ENCODE measurements at places on chromosomes 1 and 21. TPM values are rescaled to one million over a fixed set of nuclear protein-coding genes. Genes with fewer than 3 reads are reported as not detected.

- H3K4me3 ChIP-seq = peak overlapping the region; percentile 83
- DNase-seq = no peak
- H3K27ac ChIP-seq = peak overlapping the region; percentile 92
- H3K36me3 ChIP-seq = no peaks in the 10 kb centered on the region
These were observed 868 bp downstream of the ZBTB40 start for GRCh38 chr1:22452481-22452957.

- peaks cover 39% of the 10 kb centered on the region for H3K4me1 ChIP-seq
- no peaks in the 10 kb centered on the region for H3K27me3 ChIP-seq
These were observed 1.2 kb downstream of the GAS5 start for GRCh38 chr1:173866413-173867115.

DNA sequence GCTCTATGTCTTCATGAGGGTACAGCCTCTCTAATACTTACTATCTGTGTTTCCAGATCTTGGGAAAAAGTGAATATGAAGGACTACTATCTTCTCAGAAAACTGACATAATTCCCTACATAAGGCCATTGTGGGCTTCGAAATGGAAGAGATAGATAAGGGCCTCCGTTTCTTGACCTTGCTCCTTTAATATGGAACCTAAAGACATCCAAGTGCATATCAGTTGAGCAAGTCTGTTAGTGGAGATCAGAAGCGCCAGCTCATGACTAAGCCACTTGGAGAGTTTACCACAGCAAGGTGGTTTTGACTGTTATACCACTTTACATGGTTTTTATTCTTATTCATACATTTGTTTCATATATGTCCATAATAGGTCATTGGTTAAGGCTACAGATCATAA is 35.3 kb upstream of the FCER1A start:
- no peak overlapping the region for H3K4me3 ChIP-seq
- no peaks in the 10 kb centered on the region for H3K4me1 ChIP-seq
- DNase-seq = no peak
- no peak overlapping the region for H3K27ac ChIP-seq

The NBPF6 gene
- total RNA-seq = not detected

The GJA8 gene
- total RNA-seq = not detected

Measured in thoracic aorta (tissue), 2 donors.